ENCODE measurements at places on chromosomes 3 and 15. TPM values are rescaled to one million over a fixed set of nuclear protein-coding genes. Genes with fewer than 3 reads are reported as not detected.

DNA sequence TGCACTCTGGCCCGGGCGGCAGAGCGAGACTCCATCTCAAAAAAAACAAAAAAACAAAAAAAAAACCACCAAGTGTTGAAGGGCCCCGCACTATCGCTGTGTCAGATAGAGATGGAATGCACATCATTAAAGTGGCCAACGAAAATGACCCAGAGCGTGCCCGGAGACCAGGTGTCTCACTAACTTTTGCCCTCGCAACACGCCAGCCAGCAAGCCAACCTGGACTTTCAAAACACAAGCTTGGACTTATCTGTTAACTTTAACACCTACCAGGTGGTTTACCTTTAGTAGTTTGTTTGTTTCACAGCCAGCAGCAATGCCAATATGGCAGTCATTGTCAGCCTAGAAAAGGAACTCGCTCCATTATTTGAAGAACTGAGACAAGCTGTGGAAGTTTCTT lies 28.6 kb downstream of the FAM174B start:
- DNase-seq: no peak

DNA sequence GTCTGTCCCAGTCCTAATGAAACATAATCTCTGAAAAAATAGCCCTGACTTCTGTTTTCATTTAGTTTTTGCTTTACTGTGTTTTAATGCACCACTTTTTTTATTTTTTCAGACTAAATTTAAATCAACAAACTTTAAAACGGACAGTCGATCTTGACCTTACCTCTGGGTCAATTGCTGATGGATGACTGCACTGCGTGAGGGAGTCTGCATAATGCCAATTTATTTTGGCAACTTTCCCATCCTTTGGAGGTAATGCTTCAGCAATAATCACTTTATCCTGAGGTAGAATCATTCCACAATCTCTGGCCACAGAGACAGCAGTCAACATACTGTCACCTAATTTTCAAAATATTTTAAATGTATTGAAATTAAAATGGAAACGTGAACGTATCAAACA lies 32.5 kb upstream of the GP5 start:
- no peak for DNase-seq

Gene ALG1L2
- not detected for total RNA-seq

GRCh38 chr15:85329561-85330422 lies 50.6 kb upstream of the AKAP13 start:
- peak; percentile 54 for DNase-seq

GRCh38 chr3:19934098-19934566 lies at the start of gene EFHB:
Gene EFHB (minus strand): TSS chr3:19934217. CDS start chr3:19934018, 199 bp downstream.
- DNase-seq: peak; percentile 64

Gene HES1
- 9.4 TPM for total RNA-seq

Gene ECE2
- not detected for total RNA-seq

GRCh38 chr15:69462030-69462492 lies 9.4 kb downstream of the RPLP1 start:
- no peak for DNase-seq

Gene CORO2B
- total RNA-seq: 2.9 TPM

- DNase-seq: no peak
Measured at GRCh38 chr3:189222927-189223636, 51.3 kb downstream of the TPRG1 start.

Gene GUCA1C
- total RNA-seq: 3.9 TPM

Gene ZPLD1
- 74.8 TPM for total RNA-seq
